ENCODE measurements at places on chromosomes 2 and 18.

DNA sequence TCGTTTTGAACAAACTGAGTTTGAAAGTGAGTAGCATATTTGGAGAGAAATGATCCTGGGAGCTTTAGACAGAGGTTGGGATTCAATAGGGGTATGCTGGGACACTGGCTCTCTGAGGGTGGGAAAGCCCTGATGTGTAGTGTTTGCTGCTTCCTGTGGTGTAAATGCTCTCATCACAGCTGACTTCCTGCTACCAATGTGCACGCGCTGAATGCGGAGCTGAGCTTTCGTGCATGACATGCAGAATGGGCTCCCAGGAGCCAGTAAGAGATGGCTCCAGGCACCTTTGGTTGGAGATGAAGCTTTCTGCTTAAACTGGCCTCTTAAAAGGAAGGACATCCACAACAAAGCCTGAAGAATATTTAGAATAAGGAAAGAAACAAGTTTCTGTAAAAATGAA lies 224.1 kb upstream of the CCDC150 start:
- DNase-seq = no peak

- no peak for DNase-seq
These were observed 435.7 kb upstream of the SETBP1 start for GRCh38 chr18:44245019-44245418.

DNA sequence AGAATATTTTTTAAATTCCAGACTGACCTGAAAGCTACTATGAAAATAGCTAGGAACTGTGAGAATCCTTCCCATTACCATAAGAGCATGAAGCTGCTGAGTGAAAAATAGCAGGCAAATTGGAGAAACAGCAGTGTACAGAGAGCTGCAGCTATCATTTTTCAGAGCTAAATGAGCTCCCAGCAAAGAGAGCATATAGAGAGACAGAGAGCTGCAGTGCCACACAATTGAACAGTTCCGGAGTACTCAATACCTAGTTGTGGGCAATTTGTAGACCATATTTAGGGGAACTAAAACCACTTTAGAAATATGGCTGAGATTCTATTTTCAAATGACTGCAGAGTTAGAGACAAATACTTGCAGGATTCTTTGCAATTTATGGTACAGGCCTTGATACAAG lies 645.3 kb downstream of the STK39 start:
- DNase-seq = no peak

DNA sequence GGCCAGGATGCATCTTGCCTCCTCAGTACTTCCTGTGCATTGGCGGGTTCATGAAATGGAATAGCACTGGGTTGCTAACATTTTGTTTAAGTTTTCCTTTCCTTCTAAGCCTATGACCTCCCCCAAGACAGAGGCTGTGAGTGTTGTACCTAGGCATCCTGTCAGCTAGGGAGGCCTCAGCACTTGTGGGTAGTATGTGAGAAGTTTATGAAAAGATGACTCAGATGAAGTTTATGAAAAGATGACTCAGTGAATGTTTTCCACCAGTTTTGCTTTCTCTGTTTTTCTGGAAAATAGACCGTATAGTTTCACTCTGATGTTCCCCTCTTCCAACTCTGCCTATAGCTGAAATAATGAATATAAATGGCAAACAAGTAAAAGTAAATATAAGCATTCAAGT lies 412.9 kb downstream of the TMEM182 start:
- DNase-seq = no peak

- DNase-seq = no peak
These were observed 42.9 kb downstream of the TMEFF2 start for GRCh38 chr2:192151853-192152252.

DNA sequence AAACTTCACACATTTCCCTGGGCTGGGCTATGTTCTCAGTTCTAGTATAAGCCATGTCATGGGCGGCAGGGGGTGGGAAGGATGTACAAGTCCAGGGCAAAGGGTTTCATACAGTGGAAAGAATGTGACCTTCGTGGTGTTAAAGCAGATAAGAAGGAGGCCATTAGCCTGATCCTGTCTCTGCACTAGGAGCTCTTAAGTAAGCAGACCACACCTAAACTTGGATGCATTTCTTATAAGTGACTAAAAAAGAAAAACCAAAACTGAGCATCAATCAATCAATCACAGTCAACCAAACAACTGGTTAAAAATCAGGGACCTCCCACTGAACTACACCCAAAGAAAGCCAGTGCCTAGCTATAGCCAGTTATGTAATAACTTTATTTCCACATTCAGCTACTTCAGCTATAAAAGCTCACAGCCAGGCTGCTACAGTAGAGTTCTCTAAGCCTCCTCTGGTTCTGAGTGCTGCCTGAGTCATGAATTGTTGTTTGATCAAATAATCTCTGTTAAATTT lies 46.8 kb upstream of the RIOK3 start:
- DNase-seq = no peak

DNA sequence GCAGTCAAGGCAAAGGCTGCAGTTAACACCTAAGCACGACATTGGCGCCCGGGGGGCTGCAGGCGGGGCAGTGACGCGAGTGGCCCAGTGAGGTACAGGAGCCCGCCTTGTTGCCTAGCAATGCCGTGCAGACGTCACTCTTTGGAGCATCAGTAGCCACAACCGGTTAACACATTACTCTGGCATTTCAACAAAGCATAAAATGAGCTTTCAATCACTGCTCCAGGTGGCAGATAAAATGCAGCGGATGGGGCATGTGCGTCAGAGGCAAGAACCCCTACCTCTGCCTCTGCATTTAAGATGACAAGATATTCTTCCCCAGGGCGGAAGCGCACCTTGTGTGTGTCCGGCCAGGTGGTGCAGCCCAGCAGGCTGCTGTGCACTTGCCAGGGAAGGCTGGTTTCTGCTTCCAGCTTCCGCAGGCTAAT lies 139.4 kb downstream of the MTCL1 start:
- no peak for DNase-seq

- no peak for DNase-seq
These were observed 3.4 kb upstream of the PDCD1 start for GRCh38 chr2:241862093-241862492.

- no peak for DNase-seq
These were observed 13.0 kb downstream of the ZNF236 start for GRCh38 chr18:76835380-76835779.

DNA sequence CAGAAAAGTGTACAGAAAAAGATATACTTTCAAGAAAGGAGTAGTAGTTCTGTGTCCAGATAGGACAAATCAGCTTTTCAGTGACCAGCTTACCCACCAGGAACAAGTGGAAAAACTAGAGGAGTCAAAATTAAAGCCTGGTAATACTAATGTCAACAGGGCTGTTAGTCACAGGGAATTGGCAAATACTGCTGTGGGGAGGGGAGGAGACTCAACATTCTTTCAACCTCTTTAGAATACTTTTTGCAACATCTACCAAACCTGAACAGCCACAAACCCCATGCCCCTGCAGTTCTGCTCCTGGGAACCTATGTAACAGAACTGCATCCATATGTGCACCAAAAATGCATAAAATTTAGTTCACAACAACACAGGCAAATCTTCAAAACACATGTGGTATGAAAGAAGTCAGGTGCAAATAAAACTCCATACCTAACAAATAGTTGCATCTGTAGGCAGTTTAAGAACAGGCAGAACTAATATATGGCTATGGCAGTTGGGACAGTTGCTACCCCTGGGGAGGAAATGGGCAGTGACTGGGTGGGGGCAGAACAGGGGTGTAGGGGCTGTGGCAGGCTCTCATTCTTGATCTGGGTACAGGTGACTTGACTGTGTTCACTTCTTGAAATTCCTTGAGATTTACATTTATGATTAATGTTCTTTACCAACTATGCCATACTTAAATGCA lies 9.7 kb downstream of the CMPK2 start:
- DNase-seq = no peak

All from stimulated activated CD4-positive, alpha-beta T cell treated with anti-CD3 and anti-CD28 coated beads, Interleukin-1b, Interleukin-23, amount 100 ng/mL, for 1 hour (primary cell).